SW480 (cell line): ENCODE measurements at places on chromosomes 7 and 10.

- DNase-seq = peak; percentile 70
These were observed 9.2 kb upstream of the FOXP2 start for GRCh38 chr7:114405427-114405826.

- DNase-seq = peak; percentile 81
These were observed 43.4 kb downstream of the PRF1 start for GRCh38 chr10:70558871-70559810.

- no peak for DNase-seq
These were observed 22.1 kb upstream of the DDIT4 start for GRCh38 chr10:72251635-72252034.

- DNase-seq = no peak
These were observed 243.7 kb upstream of the SP8 start for GRCh38 chr7:21030237-21030871.

- no peak for DNase-seq
These were observed 162.0 kb downstream of the REEP3 start for GRCh38 chr10:63683223-63683622.

- peak; percentile 79 for DNase-seq
These were observed 14.7 kb downstream of the FKBP6 start for GRCh38 chr7:73342645-73343044.

- no peak for DNase-seq
These were observed 33.9 kb upstream of the SEMA3A start for GRCh38 chr7:84228526-84228925.
